Tibial artery (tissue), 4 donors: ENCODE measurements at places on chromosomes 2 and 18.

DNA sequence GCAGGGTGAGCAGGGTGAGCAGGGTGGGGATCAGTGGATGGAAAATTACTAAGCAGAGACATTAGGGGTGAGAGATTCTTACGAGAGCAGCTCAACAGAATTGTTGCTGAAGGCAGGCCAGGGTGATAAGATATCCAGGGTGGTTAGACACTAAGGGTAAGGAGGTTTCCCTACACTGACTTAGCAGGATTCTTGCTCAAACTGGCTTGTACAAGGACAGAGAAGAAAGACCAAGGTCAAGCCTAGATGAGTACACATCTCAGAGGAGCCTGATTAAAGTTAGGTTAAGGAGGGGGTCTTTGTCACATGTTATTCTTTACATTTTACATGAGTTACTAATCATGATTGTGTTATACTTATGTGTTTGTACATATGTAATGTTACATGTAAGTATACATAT is 262.8 kb upstream of the FANCL start:
- no peak for DNase-seq

GRCh38 chr2:86372133-86372532 is 34.7 kb upstream of the REEP1 start:
- no peak for DNase-seq

GRCh38 chr2:198917926-198918720 is 539.6 kb downstream of the SATB2 start:
- no peak for DNase-seq

DNA sequence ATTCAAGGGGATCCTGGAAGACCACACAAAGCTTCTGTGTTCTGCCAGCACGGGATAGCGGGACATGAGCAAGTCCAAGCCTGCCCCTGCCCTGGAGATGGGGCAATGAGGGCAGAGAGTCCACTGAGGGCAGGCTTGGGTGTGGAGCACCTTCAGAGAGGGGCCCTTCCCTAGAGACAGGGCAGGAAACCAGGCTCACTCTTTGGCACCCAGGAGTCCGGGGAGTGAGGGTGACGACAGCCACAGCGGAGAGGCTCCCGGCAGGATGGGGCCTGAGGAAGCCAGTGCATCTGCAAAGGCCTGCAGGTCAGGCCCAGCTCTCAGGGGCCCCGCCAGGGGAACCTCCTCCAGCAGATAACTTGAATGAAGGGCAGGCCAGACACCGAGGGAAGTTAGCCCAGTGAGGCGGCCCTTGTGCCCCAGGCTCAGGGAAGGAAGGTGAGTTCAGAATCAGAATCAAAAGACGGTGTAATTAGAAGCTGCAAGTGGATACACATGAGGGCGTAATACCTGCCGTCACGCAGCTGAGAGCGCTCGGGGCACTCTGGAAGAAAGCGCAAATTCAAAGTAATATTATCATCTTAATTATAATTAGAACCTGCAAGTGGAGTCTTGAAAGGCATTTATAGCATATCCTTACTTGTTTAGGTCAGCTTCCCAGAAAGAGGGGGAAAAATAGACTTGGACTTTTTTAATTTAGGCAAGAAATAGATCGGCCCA is 142.6 kb upstream of the LGALSL start:
- no peak for DNase-seq

DNA sequence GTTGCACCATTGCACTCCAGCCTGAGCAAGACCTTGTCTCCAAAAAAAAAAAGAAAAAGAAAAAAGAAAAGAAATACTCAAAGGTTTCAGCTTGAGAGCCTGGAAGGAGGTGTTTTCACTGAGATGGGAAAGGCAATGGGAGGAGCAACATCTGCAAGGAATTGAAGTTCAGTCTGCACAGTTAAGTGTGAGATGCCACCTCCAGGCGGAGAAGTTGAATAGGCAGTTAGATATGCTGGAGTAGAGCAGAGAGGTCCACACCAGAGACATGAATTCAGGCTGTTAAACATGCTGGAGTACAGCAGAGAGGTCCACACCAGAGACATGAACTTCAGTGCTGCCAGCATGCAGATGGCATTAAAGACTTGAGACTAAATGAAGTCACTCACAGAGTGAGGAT is 41.4 kb upstream of the DTNB start:
- DNase-seq = no peak

GRCh38 chr2:105387225-105387624 is 11.6 kb downstream of the FHL2 start:
- DNase-seq = no peak

GRCh38 chr18:79583984-79584401 is 95.6 kb upstream of the CTDP1 start:
- DNase-seq = peak; percentile 43

DNA sequence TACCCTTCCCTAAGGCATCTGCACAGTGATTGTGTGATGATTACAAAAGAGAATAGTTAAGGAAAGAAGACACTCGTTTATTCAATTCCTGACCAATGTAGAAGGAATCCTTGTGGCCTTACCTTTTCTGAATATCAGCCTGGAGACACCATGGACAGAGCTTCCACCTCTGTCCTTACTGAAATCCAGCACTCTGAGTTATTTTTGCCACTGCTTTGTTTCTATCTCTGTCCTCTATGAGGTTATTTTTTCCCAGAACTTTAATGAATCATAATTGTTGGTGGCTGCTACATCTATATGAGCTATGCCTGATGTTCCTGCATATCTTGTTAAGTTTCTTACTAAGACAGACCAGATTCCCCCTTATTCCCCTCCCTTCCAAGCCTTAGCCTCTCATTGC is 275.1 kb downstream of the SETBP1 start:
- no peak for DNase-seq
